Keratinocyte (primary cell): ENCODE measurements at places on chromosomes 4 and X. TPM values are rescaled to one million over a fixed set of nuclear protein-coding genes. Genes with fewer than 3 reads are reported as not detected.

FAM47A gene
- polyA plus RNA-seq, result not detected in 3 replicates

BEX3 gene
- polyA plus RNA-seq, result 125 to 264 TPM (median 205 TPM) in 3 replicates

GRCh38 chr4:31107362-31107761 lies 387.2 kb downstream of the PCDH7 start:
- no peaks in the 10 kb centered on the region for H3K4me1 ChIP-seq
- H3K27ac ChIP-seq, result no peak overlapping the region

DNA sequence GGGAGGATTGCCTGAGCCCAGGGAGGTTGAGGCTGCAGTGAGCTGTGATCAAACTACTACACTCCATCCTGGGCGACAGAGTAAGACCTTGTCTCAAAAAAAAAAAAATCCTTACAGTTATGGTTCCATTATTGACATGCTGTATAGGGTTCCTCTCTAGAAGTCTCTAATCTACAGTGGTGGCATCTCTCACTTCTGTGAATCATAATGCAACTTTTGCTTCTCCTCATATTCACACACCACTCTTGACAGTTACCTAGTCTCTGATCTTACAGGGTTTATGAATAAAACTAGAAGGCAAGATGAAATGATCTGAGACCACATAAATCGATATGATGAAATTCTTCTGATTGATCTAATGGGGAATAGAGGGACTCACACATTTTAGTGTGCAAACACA lies 40.6 kb downstream of the DOCK11 start:
- DNase-seq, result no peak
- H3K4me1 ChIP-seq, result no peaks in the 10 kb centered on the region
- no peak overlapping the region for H3K27ac ChIP-seq
- H3K27me3 ChIP-seq, result no peaks in the 10 kb centered on the region
- no peak overlapping the region for H3K4me3 ChIP-seq
